ENCODE measurements at places on chromosomes 16 and 17.

- DNase-seq = peak; percentile 66
Observed at GRCh38 chr17:60301649-60302048, 90.3 kb downstream of the USP32 start.

- no peak for DNase-seq
Observed at GRCh38 chr17:17963066-17963465, 9.1 kb downstream of the TOM1L2 start.

DNA sequence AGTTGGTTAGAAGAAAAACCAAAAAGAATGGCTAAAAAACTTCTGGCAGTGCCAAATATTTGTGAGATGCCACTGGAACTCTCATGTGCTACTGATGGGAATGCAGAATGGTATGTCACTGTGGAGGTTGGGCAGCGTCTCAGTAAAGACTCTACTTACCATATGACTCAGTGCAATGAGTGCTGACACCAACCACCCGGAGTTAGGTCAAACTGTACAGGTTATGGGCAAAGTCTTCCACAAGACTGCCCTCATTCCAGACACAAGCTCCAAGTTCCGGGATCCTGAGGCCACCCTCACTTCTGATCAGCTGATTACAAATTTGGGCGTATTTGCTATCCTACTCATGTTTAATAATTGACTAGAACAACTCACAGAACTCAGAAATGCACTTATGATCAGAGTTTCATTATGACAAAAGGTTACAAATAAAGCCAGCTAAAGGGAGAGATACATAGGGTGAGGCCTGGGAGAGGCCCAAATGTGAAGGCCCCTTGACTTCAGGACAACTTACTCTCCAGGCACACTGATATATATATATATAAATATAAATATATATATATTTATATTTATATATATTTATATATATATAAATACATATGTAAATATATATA is 114.9 kb downstream of the TRIM37 start:
- DNase-seq = no peak

GRCh38 chr17:64984851-64985521 is 65.7 kb upstream of the LRRC37A3 start:
- peak; percentile 85 for DNase-seq

DNA sequence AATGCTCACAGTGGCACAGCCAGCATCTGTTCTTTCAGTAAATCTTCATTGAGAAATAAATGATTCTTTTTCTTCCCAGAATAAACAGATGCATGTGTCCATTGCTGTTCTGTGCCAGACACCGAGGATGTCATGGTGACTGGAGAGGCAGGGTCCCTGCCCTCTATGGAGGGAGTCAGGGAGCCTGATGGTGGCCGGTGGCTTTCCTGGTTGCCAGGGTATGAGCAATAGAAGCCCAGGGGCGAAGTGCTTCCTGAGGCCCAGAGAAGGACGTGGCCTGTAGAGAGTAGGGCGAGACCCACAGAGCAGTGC is 29.9 kb upstream of the NUDT16L1 start:
- no peak for DNase-seq

DNA sequence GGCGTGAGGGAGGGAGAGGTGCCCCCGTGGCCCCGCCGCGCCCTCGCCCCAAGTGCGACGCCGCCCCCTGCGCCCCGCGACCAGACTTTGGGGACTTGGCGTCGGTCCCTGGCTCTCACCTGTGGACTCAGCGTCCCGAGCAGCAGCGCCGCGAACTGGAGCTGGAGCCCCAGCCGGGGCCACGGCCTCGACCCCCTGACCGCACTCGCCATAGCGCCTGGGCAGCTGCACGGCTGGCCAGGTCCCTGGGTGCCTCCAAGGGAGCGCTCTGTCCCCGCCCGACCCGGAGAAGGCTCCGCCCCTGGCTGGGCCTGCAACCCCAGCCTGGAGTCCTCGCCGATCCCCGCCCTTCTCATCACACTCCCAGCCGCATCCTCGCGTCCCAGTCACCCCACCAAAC is at the start of gene ERN2:
TSS of gene ERN2 (minus strand) at position 247 of the 400 bp plus-strand sequence. CDS start at position 212, 35 bp downstream.
- DNase-seq = no peak

- DNase-seq = no peak
Observed at GRCh38 chr17:35868737-35869136, at the start of gene HEATR9. TSS of gene HEATR9 (minus strand) at chr17:35868891. CDS start at chr17:35868742, 149 bp downstream.

DNA sequence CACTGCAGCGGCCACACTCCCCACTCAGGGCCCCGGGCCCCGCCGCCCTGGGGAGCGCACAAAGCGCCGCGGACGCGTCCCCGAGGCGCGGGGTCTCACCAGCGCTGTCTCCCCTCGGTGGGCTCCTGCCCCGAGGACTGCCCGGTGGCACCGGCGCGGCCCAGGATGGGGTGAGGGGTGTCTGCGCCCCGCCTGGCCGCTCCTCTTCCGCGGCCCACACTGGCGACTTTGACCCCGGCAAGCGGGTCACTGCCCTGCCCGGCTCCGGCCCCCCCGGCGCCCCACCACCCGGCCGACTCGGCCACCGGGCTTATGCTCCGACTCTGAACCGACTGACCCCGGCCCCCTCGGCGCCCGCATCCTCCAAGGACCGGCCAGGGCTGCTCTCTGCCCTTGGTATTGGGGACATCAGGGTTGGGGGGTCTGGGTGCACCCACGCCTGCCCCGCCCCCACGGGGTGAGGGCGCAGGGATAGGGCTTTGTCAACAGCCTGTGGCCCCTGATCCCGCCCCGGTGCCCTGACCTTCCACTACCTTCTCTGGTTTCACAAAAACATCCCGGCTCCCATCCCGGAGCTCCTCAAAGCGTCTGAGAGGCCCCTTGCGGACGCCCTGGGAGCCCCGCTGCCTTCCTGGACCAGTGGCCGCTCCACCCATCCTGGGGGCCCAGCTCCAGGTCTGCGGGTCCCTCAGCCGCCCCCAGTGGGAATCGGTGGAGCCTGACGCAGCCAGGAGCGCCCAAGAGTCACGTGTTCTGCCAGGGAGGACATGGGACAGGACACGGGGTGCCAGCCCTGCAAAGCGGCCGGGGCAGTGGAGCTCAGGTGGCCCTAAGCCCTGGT is 829 bp downstream of the GCGR start:
- no peak for DNase-seq

DNA sequence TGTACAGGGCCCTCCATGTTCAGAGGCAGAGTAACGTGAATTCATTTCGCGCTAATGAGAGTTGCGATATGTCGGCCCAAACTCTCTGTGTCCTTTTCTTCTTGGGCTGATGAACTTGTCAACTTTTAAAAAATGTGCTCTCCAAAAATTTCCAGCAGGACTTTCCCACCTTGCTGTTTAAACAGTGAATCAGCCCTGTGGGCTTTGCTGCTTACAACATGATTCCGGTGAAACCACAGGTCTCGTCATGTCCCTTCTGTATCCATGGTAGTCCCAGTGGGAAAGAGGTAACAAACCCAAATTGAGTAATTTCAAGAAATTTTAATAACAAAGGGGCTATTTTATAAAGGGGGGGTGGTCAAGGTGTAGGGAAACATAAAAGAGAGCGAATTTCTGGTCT is 612.9 kb downstream of the MAF start:
- DNase-seq = no peak

GRCh38 chr17:79095345-79096055 is 20.9 kb downstream of the ENGASE start:
- no peak for DNase-seq

GRCh38 chr16:48381201-48381600 is 4.0 kb downstream of the SIAH1 start:
- peak; percentile 1 for DNase-seq

DNA sequence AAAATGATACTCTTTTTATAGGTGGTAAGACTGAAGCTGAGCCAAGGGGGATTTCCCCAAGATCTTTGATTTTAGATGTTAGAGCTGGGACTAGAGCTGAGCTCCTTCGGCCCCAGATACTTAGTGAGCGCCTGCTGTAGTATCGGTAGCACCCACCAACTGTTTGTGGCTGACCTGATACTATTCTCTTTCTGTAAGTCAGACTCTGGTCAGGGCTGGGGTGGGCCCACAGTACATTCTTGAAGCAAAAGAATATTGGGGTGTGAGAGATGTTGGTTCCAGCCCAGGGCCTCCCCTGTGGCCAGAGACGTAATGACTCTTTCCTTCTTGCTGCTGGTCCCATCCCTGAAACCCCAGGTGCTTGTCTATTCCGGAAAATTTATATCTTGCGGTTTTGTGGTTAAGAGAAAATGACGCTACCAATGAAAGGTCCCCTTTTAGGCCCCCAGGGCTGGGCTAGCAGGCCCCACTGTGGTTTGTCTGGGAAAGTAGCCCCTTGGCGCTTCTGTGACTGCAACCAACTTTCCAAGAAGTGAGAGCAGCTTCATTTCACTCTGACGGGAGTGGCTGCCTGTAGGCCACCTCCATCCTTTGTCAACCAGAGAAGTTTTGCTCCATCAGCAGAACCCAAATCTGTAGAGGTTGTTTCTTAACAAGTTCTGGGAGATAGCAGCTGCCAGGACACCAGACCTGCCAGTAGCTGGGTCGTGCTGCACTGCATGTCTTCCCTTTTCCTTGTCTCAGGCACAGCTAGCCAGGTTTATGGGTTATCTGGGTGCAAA is 86.4 kb upstream of the LGALS9 start:
- DNase-seq = peak; percentile 99

GRCh38 chr17:38748149-38748891 is at the start of gene PCGF2:
TSS of gene PCGF2 (minus strand) at chr17:38748336. CDS start at chr17:38740402, 7,934 bp downstream.
- DNase-seq = peak; percentile 75

- DNase-seq = no peak
Observed at GRCh38 chr16:55284718-55285099, 39.3 kb upstream of the IRX6 start.

- no peak for DNase-seq
Observed at GRCh38 chr16:77943801-77944200, 78.5 kb upstream of the CLEC3A start.

DNA sequence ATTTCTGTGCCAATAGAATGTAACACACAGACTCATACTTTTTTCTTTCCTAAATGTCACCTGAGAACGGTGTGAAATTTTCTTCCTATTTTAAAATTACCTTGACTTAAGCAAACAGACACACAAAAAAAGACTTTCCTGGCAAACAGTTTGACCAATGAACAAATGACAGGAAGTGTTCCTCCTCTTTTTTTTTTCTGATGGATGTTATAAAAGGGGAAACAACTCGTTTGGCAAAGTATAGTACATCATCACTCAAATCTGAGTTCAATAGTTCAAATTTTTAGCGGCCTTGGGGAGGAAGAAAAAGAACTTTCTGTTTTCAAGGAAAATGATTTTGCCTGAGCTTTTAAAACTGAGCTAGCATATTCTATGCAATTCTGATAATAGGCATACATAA is 19.8 kb downstream of the HS3ST3A1 start:
- peak; percentile 61 for DNase-seq

DNA sequence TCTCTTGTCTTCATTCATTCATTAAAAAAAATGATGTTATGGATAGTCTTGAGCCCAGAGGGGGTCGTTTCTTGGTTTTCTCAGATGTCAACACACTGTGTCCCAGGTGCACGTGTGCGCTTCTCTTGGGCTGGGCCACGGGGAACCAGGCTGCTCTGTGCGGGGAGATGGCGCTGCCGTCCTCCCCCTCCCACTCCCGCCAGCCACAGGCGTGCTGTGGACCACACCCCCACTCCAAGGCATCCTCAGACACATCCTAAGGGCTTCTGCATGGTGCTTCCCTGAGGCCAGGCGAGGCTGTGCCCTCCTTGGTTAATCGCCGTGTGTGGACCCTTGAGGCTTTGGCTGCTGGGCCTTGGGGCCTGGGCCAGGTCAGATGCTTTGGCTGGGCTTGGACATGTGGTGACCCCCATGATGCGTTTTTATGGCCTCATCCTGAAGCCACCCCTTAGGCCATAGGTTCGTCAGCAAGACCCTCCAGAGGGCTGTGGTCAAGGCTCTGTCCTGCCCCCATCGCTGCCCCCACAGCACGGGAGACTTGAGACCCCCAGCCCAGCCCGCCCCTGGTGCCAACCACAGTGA is 245.7 kb upstream of the CIBAR2 start:
- no peak for DNase-seq

GRCh38 chr17:41519501-41520224 is 973 bp upstream of the KRT15 start:
- no peak for DNase-seq

DNA sequence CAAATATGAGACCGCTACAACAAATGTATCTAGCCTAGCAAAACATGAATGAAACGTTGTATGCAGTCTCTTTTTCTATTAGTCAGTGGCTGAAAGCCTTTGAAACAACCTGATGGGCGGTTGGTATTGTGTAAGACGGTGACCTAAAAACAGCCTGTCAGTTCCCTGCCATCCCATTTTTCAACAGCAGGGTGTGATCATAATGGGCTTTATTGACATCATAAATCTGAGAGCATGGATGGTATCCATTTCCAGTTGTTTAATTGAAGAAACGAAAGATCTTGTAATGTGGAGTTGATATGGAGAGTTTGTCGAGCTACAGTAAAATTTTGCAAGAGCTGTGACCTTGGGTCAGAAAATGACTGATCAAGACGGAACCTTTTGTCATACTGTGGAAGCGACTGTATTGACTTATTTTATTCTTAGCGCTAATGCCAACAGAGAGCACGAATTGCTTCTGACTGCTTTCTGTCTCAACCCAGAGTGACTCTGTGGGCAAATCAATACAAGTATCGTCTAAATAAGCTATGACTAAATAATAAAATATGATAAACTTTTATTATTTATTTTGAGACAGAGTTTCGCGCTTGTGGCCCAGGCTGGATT is 12.3 kb upstream of the MEIOB start:
- peak; percentile 67 for DNase-seq

DNA sequence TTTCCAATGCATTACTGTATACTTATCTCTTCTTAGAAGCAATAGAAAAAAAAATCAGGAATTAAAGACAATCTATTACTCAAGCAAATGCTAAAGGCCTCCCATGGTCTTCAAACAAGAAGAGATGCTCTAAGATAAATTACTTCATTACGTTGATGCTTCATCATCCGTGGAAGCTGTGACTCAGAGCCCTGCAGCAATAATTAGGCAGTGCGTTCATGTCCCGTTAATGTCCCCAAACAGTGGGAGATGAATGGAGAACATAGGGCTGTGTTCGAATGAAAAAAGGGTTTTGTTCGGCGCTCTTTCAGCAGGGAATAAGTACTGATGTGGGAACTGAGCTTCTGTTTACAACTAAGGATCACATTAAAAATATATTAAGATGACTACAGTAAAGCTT is 15.9 kb upstream of the PDXDC1 start:
- no peak for DNase-seq

GRCh38 chr16:20727181-20727580 is 14.4 kb downstream of the THUMPD1 start:
- no peak for DNase-seq

- DNase-seq = no peak
Observed at GRCh38 chr16:61969077-61969382, 67.2 kb downstream of the CDH8 start.

Data from OCI-M1 (cell line).